ENCODE measurements at places on chromosomes 16 and 17.
A peak's percentile ranks its signal among the peaks of the same experiment; 100 is the strongest.

DNA sequence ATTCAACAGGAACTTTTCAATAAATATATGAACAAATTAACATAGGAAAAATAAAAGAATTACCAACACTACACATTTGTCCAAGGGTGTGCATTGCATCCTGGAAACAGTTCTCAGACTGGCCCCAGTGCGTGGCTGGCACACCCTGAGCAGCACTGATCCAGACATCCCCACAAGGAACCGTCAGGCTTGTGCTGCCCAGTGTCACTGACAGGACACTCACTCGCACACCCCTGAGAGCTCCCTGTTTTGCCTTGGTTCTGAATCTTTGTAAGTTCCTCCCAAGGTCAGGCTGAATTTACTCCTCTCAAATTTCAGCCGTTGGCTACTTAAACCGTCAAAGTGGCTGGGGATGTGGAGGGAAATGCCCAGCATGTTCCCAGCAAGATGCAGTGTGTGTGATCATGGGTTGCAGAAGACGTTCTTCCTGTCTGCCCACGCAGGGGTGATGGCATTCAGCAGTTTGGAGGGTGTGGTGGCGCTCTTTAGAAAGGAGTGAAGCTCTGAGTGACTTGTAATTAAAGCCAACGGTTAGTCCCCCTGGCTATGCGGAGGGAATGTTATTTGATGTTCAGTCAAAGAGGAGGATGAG lies 1.7 kb downstream of the MT2A start:
- DNase-seq, result peak; percentile 47

DNA sequence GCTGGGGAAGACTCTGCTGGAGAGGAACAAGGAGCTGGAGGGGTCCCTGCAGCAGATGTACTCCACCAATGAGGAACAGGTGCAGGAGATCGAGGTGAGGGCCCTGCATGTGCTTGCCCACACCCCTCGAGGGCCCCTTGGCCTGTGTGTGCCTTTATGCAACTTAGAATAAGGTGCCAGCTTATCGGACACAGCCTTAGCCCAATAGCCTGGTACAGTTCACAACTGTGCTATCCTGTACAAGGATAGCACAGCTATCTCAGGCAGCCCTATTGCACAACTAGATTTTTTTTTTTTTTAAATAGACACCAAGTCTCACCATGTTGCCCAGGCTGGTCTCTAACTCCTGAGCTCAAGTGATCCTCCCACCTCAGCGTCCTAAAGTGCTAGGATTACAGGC lies 12.1 kb downstream of the CDR2L start:
- DNase-seq, result no peak

DNA sequence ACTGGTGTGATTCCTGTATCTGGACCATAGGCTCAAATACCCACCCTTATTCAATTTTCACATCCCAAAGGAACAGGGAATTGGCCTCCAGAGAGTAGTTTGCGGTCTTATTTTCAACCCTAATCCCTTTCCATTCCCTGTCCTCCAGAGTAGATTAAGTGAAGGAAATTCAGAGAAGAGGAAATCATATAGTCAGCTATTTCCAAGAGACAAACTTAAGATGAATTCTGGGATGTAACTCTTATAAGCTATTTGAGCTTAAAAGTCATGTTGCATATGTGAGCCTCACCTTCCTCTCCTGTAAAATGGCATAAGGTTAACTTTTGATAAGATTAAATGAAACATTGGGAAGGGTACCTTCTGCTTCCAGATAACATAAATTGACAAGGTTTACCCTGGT lies 37.4 kb upstream of the ADAMTS18 start:
- DNase-seq, result no peak

- no peak for DNase-seq
Measured at GRCh38 chr17:43628089-43628650, 33.6 kb downstream of the MEOX1 start.

DNA sequence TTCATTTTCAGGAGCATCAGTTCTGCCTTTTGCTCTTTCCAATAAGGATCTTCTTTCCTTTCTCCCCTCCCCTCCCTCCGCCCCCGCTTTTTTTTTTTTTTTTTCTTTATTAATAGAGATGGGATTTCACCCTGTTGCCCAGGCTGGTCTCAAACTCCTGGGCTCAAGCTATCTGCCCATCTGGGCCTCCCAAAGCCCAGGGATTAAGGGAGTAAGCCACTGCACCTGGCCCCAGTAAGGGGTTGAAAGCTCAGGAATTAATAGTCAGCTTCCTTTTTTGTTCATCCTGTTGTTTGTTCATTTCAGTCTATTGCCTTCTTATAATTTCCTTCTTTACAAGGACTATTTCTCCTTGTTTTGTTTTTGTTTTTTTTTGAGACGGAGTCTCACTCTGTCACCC lies 7.9 kb upstream of the C17orf58 start:
- DNase-seq, result no peak

All from stomach (tissue), 19 donors.